ENCODE measurements at places on chromosomes 1 and 21. TPM values are rescaled to one million over a fixed set of nuclear protein-coding genes. Genes with fewer than 3 reads are reported as not detected.

REN gene
- 0.11 TPM for polyA plus RNA-seq

ENTREP3 gene
- 8.5 TPM for polyA plus RNA-seq

EPHA10 gene
- not detected for polyA plus RNA-seq

SLC35F3 gene
- polyA plus RNA-seq: 0.02 TPM

DNA sequence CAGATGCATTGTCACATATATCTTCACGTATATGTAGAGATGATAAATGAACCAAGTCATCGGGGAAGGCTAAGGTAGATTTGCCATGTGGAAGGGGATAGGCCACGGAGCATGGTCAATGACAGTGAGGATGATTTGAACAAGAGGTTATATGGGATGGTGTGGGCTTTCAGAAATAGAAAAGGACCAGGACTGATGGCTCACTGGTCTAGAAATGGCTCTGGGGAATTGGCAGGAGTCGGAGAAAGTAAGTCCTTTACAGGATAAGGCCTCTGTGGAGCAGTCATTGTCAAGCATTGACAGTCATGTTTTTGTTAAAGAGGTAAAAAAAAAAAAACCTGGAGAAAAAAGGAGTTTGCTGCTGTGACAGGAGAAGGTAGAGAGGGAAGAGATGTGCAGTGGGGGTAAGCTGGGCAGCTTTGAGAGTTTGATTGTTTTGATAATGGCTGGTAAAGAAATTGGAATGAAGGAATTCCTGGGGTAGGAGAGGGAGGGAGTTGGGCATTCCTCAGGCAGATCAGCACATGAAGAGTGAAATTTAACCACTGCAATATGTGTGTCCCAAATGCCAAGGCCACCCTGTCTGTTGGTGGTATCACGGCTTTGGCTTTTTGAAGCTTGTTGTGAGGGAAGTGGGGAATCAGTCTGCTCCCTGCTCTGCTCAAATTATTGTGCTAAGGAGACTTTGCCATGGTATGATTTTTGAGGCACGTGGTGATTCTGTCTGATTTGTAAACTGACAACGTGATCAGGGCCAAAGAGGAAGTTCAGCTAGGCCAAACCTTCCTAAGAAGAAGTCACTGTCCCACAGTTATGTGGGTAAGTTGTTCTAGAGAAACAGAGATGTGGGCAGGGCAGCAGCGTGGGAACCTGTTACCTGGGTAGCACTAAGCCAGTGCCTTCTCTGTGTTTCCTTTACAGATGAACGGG is 26.0 kb downstream of the MACF1 start:
- peak; percentile 43 for DNase-seq

DNA sequence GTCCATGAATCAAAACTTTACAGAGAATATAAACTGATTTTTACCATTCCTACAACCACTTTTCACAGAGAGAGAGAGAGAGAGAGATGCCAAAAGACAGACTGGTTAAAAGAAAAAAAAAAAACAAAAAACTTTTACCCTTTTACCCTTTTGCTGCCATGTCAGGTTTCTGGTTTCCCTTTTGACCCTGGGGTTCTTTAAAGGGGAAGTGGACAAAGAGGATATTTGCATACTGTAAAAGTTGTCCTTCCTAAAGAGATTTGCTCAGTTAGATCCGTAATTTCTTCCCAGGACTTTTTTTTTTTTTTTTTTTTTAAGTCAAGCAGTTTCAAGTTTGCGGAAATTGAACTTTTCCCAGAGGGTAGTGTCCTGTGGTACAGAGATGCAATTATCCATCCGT is 287.8 kb upstream of the RGS18 start:
- DNase-seq: no peak

- DNase-seq: peak; percentile 32
These were observed 89.9 kb upstream of the SSX2IP start for GRCh38 chr1:84780000-84780716.

DNA sequence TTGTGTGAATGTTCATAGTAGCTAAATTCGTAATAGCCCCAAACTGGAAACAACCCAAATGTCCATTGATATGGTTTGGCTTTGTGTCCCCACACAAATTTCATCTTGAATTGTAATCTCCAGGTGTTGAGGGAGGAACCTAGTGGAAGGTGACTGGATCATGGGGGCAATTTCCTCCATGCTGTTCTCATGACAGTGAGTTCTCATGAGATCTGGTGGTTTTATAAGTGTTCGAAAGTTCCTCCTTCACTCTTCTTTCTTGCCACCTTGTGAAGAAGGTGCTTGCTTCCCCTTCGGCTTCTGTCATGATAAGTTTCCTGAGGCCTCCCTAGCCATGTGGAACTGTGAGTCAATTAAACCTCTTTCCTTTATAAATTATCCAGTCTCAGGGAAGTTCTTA is 11.3 kb downstream of the UBE2G2 start:
- no peak for DNase-seq

GRCh38 chr1:16430606-16431005 is 6.6 kb downstream of the SPATA21 start:
- no peak for DNase-seq

- DNase-seq: no peak
These were observed 1.0 kb downstream of the ENTREP3 start for GRCh38 chr1:155254228-155254713.

- no peak for DNase-seq
These were observed 163.6 kb downstream of the RERE start for GRCh38 chr1:8653878-8654277.

DNA sequence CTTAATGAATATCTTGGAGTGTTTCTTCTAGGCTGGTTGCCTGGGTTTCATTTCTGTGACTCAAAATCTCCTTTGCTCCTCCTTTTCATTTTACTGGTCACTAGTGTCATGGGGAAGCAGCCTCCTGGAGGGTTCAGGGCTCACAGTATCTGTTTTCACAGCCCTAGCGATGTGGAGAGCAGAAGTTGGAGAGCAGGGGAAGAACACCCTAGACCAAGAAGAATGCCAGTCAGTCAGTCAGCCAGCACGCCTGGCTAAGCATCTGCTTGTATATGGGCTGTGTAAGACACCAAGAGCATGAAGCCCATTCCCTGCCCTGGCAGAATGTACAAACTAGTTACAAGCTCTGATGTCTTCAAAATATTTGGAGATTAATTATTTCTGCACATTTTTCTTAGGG is 7.9 kb downstream of the RXRG start:
- no peak for DNase-seq

- no peak for DNase-seq
These were observed 87.3 kb downstream of the KCNJ6 start for GRCh38 chr21:37828991-37829390.

- peak; percentile 71 for DNase-seq
These were observed 600.5 kb downstream of the USP25 start for GRCh38 chr21:16330082-16330907.

GRCh38 chr1:228169345-228169744 is 3.7 kb downstream of the IBA57 start:
- no peak for DNase-seq

DNA sequence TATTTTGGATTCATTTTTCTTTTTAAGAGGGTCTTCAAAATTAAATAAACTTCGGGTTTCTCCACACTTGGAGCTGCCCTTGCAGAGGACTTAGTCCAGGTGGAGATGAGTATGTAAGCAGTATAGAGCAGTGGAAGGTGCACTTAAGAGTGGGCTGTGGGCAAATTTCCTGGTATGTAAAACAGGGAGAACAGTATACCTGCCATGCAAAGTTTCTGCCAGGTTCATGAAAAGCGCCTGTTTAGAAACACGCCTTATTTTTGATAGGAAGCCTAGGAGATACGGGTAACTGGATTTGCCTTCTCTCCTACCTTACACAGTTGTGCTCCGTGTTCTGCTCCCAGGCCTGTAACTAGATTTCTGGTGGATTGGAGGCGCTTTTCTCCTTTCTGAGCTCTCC is 1.2 kb downstream of the KDM4A start:
- no peak for DNase-seq

- no peak for DNase-seq
These were observed 16.6 kb upstream of the IL19 start for GRCh38 chr1:206754011-206754410.

DNA sequence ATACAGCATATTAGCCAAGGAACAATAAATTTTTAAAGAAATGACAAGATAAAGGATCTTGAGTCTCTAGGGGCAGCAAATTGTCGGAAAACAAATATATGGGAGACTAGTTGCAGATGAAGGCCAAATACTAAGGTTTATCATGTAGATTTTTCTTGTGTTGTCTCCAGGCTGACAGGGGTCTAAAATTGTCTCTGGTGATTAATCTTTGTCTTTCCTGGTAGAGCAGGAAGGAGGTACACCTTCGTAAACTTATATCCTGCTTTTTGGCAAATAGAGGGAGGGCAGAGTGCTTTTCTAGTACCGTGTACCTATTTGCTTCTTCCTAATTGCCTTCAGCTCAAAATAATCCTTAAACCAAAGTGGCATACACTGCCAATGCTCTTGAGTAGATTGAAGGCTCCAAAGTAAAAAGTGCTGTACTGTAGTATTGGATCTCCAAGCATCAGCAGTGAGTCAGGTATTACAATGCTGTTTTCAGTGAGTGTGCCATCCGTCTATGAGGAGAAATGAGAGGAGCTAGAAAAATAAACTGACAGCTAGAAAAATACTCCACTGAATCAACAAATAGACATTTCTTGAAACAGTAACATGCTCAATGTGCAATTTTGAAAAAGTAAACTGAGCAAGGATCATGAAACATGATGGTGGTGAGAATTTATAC is 1.8 kb upstream of the LEPR start:
- DNase-seq: no peak

- no peak for DNase-seq
These were observed 50.6 kb upstream of the MRPS6 start for GRCh38 chr21:34022627-34023335.

- DNase-seq: no peak
These were observed 392.5 kb downstream of the PBX1 start for GRCh38 chr1:164951508-164951907.
